ENCODE measurements at places on chromosomes 3 and 15.

GRCh38 chr3:133832802-133833144 lies 27.2 kb downstream of the SRPRB start:
- DNase-seq: no peak

DNA sequence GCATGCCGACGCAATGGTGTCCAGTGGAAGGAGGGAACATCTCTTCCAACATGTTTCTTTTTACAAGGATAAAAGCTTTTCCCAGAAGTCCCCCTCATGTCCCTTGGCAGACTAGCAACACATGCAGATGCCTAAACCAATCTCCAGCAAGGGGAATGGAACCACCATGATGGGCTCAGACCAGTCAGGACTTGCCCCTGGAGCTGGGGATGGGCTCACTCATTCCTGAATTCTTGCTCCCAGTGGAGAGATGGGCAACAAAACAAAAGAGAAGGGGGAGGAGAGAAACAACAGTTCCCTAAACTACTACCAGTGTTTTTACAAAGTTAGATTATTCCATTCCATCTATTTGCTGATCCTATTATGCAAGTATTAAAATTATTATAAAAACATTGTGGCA lies 76.8 kb upstream of the OXTR start:
- DNase-seq: no peak

DNA sequence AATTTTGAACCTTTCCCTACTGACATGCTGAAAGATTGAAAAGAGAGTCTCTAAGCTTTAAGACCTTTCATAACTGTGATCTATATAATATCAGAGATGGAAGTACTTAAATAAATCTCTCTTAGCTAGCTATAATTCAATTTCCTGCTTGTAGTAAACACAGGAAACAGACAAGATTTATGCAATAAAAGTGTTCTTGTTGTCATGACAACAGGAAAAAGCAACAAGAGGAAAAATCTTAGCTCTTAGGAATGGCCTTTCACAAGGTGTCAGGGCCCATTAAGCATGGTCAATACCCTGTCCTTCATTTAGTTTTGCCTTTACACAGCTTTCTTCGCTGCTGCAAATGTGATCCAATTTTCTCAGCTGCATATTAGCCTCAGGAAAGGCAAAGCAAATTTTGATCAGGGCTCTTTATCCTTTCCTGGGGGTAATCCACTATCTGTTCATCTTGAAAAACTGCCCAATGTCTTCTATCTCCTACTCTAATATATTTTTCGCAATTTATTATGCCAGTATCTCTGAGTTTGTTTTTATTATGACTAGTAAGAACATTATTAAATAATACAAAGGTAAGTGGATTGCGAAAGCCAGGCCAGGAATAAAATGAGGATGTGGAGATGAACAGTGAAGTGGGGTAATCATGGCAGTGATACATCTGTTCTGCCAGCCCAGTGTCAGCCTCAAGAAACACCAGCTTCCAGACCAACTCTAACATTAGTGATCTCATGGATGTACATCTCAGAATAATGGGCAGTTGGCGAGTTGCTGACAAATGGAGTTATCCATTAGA lies 28.7 kb downstream of the SIDT1 start:
- no peak for DNase-seq

DNA sequence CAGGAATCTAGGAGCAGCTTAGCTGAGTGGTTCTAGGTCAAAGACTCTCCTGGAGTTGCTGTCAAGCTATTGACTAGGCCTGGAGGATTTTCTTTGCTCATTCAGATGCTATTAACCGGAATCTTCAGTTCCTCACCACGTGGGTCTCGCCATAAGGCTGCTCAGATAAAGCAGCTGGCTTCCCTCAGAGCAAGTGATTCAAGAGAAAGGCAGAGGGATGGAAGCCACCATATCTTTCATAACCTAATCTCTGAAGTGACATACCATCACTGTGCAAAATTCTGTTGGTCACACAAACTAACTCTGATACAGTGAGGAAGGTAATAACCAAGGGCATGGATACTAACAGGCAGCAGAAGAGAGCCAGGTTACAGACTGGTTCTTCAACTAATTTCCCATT lies 72.7 kb upstream of the FLNB start:
- no peak for DNase-seq

GRCh38 chr3:187315872-187316271 lies 24.3 kb upstream of the MASP1 start:
- DNase-seq: no peak

DNA sequence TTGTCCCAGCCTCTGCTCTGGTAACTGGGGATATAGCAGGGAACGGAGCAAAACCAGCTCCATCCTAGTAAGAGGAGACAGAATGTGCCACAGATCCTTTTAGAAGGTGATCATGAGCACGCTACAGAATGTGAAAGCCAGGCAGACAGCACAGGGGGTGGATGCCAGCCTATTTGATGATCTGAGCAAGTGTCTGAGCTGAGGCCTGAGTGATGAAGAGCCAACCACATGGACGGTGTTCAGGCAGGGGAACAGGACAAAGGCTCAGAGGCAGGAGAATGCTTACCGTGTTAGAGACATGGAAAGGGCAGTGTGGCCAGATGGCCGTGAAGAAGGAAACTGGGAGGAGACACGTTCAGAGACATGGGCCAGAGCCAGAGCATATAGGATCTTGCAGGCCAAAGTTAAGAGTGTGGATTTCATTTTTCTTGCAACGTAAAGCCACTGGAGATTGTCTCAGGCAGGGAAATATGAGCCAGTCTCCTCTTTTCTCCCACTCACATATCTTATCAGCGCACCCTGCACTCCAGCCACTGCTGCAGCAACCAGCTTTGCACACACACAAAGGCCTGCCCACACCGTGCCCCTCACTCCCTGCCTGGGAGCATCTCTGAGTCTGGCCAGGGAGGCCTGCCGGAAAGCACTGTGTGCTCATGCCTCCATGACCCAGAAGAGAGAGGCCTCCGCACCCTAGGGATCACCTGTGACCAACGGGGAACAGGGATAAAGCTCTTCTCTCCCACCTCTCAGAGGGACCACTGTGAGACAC lies 20.1 kb downstream of the RAB43 start:
- DNase-seq: no peak

DNA sequence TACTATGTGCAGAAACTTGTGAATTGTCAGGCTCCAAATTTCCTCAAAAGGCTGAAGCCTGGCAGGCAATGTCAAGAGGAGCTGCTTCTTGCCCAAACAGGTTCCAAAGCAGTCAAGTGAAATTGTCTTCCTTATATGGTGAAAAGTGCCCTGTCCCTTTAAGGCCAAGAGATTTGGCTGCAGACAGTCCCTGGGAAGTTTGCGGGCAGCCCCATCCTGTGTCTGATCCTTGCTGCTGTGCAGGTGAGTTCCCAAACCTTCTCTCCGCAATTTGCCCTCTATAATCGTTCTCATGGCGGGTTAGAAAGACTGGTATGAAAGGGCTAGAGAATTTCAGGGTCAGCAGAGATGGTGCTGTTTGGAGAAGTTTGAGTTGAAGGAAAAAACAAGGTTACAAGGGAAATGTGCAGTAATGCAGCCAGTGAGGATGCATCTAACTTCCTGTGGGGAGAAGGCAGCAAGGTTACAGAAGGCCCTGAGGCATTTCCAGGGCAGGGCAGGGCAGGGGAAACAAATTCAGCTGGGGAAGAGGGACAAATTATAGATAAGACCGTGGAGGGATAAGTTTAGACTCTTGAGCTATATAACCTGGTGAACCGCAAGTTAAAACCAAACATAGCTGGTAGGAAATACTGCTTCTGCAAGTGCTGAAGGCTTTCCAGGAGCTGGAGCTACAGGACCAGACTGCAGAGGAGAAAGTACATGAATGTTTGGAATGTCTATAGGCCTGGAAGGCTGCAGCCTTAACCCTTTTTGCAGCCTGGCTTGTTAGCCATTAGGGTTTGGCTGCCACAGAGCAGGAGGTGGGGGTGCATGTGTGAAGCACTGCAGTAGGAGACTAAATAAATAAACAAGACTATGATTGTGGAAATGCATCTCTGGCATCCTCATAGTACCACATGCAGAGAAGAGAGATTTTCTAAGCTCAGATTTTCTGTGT lies 256.2 kb upstream of the IL12A start:
- no peak for DNase-seq

GRCh38 chr15:39447881-39448280 lies 133.0 kb upstream of the THBS1 start:
- no peak for DNase-seq

GRCh38 chr3:103672346-103672745 lies 1237.5 kb downstream of the ZPLD1 start:
- no peak for DNase-seq

DNA sequence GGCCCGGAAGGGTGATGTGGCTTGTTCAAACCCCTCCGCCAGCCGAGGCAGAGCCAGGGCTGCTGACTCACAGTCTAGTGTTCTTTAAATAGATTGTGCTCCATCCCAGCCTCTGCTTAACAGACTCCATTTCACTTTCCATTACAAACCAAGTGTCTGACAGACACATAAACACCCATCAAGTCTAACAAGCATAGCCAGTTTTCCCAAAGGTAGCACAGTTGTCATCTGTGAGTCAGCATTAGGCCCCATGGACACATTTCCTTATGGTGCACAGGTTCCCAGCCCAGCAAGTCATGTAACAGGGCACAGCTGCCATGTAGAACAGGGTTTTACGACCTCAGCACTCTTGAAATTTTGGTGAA lies 109.9 kb upstream of the RAP2B start:
- no peak for DNase-seq

- no peak for DNase-seq
These were observed 606 bp upstream of the CD96 start for GRCh38 chr3:111541391-111541790.

DNA sequence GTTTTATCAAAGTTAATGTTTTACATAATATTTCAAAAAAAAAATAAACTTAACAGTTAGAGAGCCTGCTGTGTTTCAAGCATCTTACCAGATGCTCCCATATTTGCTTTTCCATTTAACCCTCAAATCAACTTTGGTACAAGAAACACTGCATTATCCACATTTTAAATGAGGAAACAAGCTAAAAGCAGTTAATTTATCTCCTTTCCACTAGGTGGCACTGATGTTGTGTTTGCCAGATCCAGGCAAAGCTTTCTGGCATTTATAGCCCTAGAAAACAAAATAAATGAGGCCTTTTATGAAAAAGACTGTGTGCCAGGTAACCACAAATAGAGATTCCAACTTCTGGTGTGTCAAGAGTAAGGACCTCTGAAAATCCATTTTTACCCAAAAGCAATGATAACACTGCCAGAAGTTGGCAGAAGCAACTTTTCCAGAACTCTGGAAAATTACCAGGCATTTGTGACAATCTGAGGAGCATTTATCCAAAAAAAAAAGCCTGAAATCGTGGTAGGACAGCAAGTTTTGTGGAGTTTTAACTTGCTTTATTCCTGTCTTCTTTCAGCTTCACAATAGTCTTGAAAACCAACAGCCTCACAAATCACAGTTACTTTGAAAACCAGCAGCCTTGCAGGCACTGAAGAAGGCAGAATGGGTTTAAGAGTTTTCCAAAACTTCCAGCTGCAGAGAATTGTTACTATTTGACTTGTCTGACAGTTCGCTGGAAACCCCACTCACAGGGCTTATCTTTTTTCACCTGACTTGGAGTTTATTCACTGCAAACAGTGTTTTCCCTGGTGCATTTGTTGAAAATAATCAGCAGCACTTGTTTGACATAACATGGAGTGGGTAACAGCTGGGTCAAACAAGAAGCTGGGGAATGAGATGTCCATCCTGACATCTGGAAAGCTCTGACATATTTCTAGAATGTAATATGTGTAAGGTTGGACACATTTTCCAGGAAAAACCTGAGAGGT lies 9.2 kb downstream of the FAM162A start:
- DNase-seq: no peak

GRCh38 chr3:46659285-46659684 lies 34.2 kb downstream of the ALS2CL start:
- DNase-seq: no peak

- peak; percentile 43 for DNase-seq
These were observed 86.2 kb upstream of the PIAS1 start for GRCh38 chr15:67967871-67968431.

DNA sequence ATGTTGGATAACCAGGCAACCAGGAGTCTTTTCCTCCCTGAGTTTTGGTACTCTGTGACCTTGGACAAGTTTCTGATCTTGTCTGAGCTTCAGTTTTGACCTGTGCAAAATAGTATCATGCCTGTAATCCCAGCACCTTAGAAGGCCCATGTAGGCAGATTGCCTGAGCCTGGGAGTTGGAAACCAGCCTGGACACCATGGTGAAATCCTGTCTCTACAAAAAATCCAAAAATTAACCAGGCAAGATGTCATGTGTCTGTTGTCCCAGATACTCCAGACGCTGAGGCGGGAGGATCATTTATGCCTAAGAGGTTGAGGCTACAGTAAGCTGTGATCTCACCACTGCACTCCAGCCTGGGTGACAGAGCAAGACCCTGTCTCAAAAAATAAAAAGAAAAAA lies 114.8 kb downstream of the IL12A start:
- no peak for DNase-seq

DNA sequence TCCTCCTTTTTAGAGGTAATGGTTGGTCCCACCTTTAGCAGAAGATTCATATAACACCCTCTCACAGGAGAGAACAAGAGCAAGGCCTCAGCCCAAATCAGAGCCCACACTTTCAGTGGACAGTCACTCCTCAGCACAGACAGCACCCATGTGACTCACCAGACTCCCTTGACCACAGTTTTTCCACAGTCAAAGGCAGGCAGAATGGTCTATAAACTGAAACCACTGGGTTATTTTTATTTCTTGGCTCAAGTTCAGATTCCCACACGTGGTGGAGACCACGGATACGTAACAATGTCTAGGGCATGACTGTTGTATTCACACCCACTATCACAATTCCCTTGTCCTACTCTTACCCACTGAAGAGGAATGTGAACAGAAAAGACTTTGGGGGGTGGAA lies 237.8 kb upstream of the UBE2E1 start:
- DNase-seq: no peak

- DNase-seq: no peak
These were observed 34.6 kb downstream of the MCTP2 start for GRCh38 chr15:94265982-94266381.

- no peak for DNase-seq
These were observed 22.8 kb downstream of the SIDT1 start for GRCh38 chr3:113555138-113555537.

GRCh38 chr3:78911394-78911793 lies 856.4 kb downstream of the ROBO1 start:
- DNase-seq: no peak

DNA sequence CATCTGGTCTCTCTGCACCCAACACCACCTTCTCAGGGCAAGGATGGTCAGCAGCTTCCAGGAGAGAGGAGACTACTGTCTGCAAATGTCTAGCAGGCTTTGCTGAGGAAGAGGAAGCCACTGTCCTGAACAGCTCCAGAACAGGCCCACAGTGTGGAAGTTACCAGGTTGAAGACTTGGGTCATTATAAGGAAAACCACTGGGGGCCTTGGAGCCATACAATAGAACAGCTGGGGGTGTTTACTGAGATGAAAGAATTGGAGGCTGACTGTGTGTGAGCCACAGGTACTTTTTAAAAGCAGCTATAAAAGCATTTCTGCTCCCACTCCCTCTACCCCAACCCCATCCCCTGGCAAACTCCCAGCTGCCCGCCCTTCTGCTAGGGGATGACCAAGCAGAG lies 24.2 kb downstream of the SRGAP3 start:
- no peak for DNase-seq

GRCh38 chr3:72227486-72228070 lies 442.6 kb upstream of the PROK2 start:
- no peak for DNase-seq

- DNase-seq: no peak
These were observed 14.6 kb downstream of the FMN1 start for GRCh38 chr15:33179874-33180273.

Measured in NCI-H510A (cell line).